ENCODE measurements at places on chromosomes 13 and 19.

- DNase-seq = no peak
Measured at GRCh38 chr19:5155586-5156210, 184.9 kb downstream of the PTPRS start.

DNA sequence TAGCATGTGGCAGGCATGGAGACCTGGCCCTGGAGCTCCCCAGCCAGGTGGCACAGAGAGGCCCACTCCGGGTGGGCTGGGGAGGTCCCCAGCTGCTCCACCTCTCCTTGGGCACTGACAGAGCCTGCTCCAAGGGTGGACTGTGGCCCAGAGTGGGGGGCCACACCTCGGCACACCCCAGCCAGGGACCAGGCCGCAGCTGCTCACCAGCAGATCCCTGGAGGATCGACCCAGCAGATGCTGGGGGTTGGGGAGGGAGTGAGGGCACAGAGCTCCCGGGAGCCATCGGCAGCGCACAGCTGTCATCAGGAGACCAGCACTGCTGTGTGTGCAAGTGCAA, 72.0 kb upstream of the KCTD15 start:
- no peak for DNase-seq

DNA sequence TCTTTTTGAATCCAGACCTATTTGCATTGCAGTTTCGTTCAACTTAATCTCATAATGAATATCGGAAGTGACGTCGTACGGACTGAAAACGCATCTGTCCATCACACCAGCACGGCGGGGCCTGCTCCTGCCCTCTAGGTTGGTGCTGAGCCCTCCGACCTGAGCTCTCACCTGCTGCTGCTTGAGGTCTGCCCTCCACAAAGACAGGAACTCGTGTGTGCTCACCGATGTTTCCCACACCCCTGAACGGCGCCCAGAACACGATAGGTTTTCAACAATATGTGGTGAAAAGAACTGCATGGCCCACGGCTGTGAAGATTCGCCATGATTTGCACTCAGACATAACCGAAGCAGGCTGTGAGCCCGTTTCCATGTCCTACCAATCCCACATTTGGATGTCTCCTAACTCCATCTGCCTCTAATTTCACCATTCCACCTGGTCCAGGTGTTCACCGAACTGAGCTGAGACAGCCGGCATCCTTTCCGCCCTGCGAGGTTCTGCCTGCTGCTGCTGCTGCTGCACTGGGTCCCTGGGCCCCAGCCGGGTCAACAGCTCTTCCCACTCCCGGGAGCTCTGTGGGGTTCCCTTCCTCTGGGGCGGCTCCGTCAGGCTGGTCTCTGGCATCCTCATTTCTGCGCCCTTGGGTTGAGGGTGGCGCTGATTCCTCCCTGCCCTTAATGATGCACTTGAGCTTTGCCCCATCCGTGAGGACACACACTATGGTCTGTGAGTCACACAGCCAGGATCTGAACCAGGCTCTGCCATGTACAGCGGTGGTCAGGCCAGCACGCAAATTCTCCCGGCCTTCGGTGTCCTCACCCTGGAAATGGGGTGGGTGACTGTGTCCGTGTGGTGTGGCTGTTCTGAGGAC, 20.9 kb downstream of the GRTP1 start:
- no peak for DNase-seq

DNA sequence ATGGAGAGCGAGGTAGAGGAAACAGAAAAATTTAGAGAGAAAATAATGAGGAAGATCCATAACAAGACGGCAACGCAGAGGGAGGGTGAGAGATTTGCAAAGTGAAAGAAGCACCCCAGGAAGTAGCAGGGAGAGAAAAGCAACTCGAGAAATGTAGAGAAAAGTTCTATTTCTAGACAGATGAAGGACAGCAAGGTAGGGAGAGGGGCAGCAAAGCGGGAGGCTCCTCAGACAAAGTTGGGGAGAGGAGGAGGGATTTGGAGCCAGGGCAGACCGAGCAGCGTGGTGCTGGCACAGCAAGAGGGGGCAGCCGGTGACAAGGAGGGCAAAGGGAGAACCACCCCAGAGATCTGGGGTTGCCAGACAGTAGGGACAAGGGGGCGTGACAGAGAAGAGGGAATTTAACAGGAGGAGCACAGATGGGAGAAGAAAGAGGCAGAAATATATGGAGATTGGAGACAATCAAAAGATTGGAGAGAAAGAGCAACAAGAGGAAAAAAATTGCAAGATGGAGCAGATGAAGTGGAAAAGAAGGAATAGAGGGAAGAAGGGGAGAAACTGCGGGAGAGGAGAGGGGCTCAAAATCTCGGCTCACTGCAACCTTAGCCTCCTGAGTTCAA, 989 bp downstream of the ZNF766 start:
- DNase-seq = peak; percentile 4

GRCh38 chr13:44394658-44395057, 21.0 kb downstream of the SERP2 start:
- no peak for DNase-seq

DNA sequence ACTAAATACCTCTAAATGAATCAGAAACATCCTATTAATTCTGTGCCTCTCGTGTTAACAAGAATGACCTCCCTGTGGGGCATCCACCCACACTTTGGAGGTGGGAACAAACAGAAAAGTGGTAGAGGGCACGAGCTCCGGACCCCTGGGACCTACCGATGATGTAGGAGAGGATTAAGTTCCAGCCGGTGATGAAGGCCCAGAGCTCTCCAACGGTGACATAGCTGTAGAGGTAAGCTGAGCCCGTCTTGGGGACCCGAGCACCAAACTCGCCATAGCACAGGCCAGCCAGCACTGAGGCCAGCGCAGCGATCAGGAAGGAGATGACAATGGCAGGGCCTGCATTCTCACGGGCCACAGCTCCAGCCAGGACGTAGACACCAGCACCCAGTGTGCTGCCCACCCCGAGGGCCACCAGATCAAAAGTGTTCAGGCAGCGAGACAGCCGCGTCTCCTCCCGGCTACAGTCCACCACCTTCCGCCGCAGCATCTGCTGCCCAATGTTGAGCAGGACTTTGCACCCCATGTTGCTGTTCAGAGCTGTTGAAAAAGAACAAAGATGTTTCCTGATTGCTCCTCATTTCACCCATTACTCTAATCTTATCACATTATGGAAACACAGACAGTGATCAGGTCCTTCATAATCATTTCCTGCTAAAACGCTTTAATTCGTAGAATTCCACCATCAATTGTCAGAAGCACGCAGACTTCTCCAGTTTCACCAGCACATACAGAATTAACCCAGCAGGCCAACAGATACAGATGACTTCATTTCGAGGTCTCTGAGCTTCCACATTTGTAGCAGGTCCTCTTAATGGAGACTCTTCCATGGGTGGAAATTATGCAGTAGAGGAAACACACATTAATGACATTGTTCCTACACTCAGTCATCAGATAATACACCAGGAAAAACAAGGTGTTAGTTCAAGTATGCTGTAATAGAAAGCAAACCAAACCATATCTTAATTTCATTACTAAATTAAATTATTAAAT, 59.5 kb downstream of the SLC7A1 start:
- no peak for DNase-seq

DNA sequence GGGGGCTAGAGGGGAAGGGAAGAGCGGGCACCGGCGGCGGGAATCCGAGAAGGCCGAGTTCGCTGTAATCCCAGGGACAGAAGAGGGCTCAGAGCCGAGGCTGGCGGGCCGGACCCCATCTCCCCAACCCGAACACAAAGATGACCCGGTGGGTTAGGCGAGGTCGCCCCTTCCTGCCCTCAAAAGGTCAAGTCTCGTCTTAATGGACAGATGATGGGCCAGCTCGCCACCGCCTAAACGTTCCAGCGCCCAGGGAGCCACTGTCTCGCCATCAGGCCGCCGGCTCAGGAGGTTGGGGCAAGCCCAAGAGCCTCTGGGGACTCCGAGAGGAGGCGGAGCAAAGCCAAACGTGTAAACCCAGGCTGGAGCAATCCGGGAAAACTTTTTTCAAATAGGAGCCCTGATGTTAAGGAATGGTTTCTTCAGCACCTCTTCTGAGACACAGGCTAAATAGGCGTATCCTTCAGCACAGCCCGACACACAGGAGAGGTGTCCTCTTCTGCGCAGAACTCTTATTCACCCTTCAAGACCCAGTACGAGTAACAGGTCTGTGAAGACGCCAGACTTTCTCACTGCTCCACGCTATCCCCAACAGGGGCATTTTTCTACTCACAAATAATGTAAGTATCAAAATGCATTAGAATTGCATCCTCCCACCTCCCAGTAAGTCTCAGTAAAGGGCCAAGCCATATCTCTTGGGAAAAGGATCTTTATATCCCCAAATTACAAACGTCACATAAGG, 6.3 kb upstream of the POU4F1 start:
- no peak for DNase-seq

DNA sequence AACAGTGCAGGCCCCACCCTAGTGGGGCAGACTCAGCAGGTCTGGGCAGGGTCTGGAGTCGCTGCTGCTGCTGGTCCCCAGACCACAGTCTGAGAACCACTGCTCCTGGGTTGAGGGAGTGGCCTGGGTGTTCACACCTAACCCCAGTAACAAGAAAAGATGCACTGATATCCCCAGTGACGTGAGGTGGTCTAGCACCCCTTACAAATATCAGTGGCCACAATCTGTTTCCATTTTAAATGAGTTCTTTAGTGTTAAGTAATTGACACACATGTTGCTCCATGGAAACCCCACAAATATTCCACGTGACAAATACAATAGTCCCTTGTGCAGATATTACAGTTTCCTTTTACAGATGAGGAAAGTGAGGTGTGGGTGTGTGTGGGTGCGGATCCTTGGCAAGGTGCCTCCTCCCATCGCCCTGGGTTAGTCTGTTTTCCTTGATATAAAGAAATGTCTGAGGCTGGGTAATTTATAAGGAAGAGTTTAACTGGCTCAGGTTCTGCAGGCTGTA, 96.3 kb upstream of the GPR183 start:
- DNase-seq = no peak

GRCh38 chr13:74288361-74288911, 154.2 kb upstream of the KLF12 start:
- DNase-seq = no peak

DNA sequence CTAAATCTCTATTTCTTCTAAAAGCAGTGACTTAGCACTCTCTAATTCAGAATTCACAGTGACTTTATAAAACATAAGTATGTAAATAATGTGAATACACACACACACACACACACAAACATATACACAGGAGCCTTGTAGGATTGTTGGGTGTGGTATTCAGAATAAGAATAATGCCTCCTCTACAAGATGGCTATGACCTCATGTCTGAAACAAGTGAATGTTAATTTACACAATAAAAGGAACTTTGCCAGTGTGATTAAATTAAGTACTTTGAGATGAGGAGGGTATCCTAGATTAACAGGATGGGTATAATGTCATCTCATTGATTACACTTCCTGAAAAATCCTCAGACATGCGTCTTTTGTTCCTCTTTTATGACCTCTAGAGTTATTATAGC, 234.6 kb downstream of the SLITRK6 start:
- no peak for DNase-seq

- DNase-seq = no peak
Measured at GRCh38 chr19:19385896-19386869, 19.3 kb upstream of the GATAD2A start.

- DNase-seq = peak; percentile 23
Measured at GRCh38 chr13:31908696-31909411, 122.7 kb upstream of the FRY start.

- no peak for DNase-seq
Measured at GRCh38 chr13:51101636-51102235, 9.3 kb downstream of the C13orf42 start.

DNA sequence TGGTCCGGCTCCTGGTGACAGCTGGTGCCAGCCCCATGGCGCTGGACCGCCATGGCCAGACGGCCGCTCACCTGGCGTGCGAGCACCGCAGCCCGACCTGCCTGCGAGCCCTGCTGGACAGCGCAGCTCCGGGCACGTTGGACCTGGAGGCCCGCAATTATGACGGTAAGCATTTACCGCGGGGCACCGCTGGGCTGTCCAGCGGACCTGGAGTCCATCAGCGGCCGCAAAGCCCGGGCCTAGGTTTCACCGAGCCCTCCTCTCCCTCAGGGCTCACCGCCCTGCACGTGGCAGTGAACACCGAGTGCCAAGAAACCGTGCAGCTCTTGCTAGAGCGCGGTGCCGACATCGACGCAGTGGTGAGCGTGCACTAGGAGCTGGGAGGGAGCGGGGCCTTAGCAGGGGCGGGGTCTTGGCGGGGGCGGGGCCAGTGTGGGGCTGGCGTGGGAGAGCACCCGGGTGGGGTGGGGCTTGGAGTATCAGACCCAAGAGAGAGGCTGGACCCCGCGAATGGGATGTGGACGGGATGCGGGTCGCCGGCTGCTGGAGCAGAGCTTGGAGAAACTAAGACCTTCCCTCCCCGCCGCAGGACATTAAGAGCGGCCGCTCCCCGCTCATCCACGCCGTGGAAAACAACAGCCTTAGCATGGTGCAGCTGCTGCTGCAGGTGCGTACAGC, 8.7 kb downstream of the BCL3 start:
- DNase-seq = no peak

- DNase-seq = no peak
Measured at GRCh38 chr19:10052602-10053360, 33.3 kb upstream of the SHFL start.

DNA sequence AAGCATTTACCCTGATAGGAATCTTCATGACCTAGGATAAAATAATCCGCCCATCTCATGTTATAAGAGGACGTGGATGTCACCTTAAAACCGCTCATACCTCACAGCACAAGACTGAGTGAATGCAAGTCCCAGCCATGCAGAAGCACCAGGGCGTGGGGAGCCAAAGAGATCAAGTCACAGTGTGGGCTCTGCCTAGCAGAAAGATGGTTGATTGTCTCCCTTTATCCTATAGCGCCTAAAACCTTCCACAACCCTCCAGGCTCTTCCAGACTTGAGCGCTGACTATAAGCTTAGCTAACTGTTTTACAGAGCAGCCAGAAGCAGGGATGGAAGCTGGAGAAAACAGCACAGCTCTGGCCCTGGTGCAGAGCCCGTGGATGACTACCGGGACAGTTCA, 6.8 kb upstream of the ANKRD10 start:
- DNase-seq = no peak

DNA sequence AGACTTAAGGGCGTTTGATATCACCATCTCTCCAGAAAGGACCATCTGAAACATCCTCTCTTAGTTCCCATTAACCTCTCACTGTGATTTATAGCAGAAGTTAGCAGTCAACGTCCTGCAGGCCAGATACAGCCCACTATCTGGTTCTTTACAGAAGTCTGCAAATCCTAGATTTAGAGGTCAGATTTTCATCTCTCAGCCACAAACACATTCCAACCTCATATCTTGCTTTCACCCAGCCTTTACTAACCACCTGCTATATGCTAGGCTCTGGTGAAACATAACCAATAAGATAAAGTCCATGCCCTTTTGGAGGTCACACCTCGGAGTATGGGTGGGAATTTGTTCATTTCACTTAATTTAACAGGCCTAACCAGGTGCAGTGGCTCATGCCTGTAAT, 76.8 kb upstream of the CACNA1A start:
- no peak for DNase-seq
